ENCODE measurements at places on chromosomes 12 and 14. TPM values are rescaled to one million over a fixed set of nuclear protein-coding genes. Genes with fewer than 3 reads are reported as not detected.

DNA sequence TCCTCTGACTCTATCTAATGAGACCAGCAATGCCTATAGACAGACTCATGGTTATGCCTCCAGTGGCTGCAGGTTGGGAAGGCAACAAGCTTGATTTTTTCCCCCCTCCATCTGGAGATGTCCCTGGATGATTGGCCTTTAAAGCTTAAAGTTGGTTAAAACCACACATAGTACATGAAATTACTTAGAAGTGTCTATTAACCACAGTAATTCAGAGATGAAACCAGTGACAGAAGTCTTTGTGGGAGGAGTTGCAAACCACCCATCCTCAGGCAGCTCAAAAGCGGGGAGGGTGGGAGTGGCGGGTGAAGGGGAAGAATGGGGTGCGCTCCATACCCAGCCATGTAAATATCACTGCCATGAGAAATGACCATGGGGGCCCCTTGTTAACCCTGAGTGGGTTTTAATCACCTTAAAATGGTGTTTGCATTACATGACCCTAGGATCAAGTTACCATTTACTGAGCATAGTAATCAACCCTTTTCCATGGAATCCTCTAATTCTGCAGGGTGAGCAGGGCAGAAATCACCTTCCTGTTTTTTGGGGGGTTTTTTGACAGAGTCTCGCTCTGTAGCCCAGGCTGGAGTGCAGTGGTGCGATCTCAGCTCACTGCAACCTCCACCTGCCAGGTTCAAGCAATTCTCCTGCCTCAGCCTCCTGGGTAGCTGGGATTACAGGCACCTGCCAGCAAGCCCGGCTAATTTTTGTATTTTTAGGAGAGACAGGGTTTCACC is 133.5 kb downstream of the FOXN3 start:
- H3K4me1 ChIP-seq = peaks cover 30% of the 10 kb centered on the region
- no peaks in the 10 kb centered on the region for H3K36me3 ChIP-seq
- no peak for DNase-seq
- H3K27me3 ChIP-seq = no peaks in the 10 kb centered on the region

- no peaks in the 10 kb centered on the region for H3K36me3 ChIP-seq
- no peak overlapping the region for H3K27ac ChIP-seq
- DNase-seq = no peak
- H3K4me3 ChIP-seq = no peak overlapping the region
- no peaks in the 10 kb centered on the region for H3K27me3 ChIP-seq
Observed at GRCh38 chr12:90149453-90149852, 440.8 kb upstream of the ATP2B1 start.

DNA sequence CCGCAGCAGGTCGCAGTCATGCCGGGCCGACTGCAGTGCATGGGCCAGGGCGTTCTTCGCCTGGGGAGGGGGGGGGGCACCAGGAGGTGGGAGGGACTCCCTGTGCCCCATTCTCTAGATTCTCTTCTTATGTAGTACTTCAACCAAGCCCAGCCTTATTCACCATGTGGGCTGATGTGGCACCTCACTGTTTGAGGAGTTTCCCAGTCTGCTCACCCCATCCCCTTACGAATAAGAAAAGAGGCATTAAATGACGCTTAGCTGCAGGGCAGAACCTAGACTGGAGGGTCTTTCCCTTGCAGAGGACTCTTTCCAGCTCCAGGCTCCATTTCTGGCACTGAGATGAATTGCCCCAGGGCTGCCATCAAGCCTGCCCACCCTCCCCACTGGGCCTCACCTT is 12.2 kb downstream of the CMTM5 start:
- no peak overlapping the region for H3K4me3 ChIP-seq
- peaks cover 14% of the 10 kb centered on the region for H3K4me1 ChIP-seq
- no peak overlapping the region for H3K27ac ChIP-seq

- no peaks in the 10 kb centered on the region for H3K27me3 ChIP-seq
- no peaks in the 10 kb centered on the region for H3K36me3 ChIP-seq
- H3K4me3 ChIP-seq = no peak overlapping the region
- peak; percentile 53 for DNase-seq
- peaks cover 43% of the 10 kb centered on the region for H3K4me1 ChIP-seq
- H3K27ac ChIP-seq = peak overlapping the region; percentile 82
Observed at GRCh38 chr12:109462868-109463692, 14.0 kb downstream of the KCTD10 start.

The RPGRIP1 gene
- total RNA-seq = not detected

The HAL gene
- 0.52 TPM for total RNA-seq

The KRT2 gene
- total RNA-seq = not detected

The FAM90A1 gene
- total RNA-seq = not detected

The KRT77 gene
- not detected for total RNA-seq

The IQSEC3 gene
- 1.6 TPM for total RNA-seq

The C12orf54 gene
- total RNA-seq = not detected
